ENCODE measurements at places on chromosomes 2 and 18.

DNA sequence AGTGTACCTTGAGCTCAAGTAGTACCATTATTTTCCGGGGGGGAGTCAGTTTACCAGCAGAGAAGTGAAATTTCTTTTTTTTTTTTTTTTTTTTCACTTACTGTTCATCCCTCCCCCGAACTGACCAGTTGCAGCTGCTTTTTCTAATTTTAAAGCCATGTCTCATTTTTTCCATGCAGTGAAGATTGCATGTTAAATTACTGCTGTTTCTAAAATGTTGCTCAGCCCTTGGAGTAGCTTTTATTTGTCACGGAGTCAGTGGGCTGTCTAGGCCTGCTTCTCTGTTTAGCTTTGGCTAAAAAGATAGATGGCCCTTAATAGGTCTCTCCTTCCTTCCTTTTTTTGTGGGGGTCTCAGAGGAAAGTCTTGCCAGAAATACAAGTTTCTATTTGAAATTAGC is 70.2 kb downstream of the NGEF start:
- DNase-seq = no peak

DNA sequence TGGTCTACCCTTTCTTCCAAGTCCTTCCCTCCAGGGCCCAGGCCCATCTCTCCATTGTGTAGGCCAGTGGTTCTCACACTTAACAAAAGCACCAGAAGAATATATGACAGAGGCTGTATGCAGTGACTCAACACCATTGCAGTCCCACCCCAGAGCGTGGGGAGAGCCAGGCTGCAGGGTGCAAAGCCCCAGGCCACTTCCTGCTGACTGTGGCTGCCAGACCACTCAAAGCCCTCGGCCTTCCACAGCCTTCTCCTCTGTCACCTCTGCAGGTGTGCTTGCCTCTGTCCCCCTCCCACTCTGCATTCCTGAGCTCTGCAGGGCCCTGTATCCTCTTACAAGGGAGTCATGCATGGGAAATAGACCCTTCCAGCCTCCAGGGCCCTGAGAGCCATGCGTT is 40.4 kb upstream of the ARHGEF4 start:
- no peak for DNase-seq

DNA sequence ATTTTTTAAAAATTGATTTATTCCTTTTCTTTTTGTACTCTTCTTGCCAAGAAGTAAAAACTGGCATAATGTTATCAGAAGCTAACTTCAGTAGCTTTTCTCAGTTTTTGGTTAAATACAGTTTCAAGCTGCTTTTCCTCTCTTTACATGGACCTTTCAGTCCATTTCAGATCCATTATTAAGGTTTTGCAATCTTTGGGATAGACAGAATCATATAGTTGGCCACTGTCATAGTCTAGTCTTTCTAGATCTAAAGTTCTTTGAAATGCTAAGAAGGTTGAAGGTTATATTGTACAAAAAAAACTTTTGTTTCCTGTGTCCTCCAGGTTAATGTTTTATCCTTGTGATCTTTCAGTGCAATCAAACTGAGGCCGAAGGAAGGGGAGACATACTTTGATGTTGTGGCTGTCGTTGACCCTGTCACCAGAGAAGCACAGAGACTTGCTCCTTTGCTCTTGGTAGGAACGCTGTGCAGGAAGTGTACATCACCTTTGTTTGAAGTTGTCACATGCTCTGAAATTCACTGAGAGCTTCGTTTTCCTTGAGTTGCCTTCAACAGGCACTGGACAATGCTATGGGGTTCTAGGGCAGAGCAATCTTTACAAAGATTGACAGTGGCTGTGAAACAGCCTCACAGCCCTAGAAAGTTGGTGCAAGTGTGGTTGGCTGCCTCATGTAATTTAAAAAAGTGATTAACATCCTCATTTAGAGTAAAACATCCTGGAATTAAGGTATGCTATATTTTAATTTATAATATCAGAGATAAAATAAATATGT is 79.1 kb downstream of the UGGT1 start:
- no peak for DNase-seq

- no peak for DNase-seq
Observed at GRCh38 chr2:22795287-22795866, 589.6 kb upstream of the KLHL29 start.

DNA sequence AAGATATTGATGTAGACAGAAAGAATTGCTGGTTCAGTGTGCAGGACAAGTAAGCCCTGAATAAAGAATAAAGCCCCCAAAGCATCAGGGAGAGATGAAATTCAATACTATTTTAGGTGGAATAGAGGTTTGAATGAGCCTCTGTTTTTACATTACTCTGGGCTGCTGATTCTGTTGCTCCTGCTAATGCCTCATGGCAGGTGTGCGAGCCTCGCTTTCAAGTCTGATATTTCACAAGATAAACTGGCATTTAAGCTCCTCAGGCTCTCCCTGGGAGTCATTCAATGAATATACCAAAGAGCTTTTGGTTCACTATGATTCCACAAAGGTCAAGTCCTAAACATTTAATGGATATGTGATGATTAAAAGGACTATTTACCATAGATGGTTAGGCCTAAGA is 601.0 kb upstream of the SLC39A10 start:
- no peak for DNase-seq

DNA sequence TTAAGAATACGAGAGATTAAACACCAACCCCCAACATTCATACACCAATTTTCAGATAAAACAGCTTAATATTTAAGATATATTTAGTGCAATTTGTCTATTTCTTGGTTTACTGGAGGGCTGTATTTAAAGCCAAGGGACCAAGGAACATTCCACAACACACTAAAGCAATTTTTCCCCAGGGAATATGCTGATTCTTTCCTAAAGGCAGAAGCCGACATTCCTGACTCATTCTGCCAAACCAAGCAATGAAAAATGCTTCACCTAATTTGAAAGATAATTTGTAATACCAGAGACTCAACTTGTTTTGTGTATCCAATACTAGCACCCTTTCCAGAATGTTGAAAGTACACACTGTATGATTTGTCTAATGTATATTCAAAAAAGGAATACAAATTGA is 1267.6 kb upstream of the PIK3C3 start:
- DNase-seq = no peak

DNA sequence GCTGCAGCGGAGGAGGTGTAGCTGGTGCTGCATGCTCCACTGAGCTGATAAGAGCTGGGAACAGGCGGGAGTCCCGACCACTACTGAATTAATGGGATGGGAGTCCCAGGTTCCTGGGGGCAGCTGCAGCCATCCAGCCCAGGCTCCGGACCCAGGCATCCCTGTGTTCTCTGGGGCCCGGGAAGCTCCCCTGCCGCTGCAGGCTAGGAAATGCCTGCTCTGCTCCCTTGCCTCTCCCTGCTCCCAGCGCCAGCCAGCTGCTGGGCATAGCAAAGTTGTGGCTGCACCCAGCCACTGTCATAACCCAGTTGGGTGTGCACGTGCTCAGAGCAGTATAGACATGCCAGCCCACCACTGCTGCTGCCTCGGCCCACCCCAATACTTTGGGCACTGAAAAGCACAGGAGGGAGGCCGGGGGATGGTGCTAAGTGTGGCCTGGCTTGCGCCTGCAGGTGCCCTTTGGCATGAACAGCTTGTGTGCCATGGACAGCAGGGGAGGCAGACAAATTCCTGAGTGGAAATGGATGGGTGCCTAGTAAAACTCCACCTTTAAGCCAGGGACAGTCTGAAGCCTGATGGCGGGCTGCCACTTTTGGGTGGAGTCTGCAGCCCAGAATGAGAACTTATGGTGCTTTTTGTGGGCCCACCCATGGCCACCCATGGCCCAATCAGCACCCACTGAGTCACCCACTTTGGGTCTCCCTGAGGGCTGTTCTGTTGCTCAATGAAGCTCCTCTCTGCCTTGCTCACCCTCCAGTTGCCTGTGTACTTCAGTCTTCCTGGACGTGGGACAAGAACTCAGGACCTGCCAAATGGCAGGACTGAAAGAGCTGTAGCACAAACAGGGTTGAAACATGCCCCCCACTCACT is 219.3 kb upstream of the TMEFF2 start:
- no peak for DNase-seq

DNA sequence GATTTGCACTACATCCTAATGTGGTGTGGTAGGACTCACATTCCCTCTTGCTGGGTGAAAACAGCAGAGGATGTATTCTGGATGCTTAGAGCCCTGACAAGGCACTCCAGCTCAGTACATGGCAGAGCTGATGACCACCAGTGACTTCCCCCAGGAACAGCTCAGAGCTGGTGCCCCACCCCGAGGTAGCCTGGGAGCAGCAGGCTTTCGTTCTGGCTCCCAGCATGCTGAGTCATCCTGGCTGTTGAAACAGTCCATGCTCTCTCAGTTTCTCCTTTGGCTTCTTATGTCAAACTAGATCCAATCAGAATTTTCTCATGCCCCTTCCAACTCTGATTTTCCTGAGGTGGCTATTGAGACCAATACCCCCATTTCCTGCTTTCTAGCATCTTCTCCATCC is 438.2 kb downstream of the NBAS start:
- DNase-seq = no peak

DNA sequence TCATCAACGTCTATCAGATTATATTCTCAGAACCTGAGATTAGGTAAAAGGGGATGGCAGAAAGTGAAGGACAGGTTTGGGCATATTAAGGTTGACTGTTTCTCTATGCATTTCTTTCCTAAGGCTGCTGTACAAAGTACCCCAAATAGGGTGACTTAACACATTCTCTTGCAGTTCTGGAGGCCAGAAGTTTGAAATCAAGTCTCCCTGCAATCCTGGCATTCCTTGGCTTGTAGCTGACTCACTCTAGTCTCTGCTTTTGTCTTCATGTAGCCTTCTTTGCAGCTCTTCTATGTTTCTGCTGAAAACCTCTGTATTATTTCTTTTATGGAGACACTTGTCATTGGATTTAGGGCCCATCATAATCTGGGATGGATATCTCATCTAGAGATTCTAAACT is 364.3 kb downstream of the PLCL1 start:
- no peak for DNase-seq

DNA sequence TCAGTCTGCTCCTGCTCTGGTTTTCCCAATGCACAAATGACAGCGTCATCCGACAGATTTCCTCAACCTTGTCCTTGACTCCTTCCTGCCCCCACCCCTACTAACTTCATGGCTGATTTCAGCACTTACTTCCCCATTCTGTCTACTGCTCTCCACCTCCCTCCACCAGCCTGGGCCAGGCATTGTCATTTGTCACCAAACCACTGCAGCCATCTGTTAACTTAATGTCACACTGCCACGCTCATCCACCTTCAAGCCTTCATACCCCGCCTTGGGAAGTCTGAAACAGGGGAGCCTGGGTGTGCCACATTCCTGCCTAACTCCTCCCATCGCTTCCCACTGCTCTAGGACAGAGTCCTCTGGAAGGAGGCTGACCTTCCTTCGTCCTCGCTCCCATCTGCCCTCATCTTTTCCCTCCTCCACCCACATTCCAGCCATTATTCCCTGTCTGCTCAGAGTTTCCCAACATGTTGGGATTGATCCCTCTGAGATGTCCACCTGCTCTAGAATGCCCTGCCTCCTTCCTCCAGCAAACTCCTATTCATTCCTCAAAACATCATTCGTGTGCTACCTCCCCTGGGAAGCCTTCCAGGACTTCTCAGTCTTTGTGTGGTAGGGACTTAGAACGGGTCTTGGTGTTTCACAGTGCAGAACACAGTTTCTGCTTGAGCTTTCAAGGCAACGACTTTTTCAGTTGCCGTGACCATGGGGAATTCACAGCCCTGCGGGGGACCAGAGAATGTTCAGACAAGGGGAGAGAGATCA is 42.2 kb upstream of the SMAD7 start:
- no peak for DNase-seq

DNA sequence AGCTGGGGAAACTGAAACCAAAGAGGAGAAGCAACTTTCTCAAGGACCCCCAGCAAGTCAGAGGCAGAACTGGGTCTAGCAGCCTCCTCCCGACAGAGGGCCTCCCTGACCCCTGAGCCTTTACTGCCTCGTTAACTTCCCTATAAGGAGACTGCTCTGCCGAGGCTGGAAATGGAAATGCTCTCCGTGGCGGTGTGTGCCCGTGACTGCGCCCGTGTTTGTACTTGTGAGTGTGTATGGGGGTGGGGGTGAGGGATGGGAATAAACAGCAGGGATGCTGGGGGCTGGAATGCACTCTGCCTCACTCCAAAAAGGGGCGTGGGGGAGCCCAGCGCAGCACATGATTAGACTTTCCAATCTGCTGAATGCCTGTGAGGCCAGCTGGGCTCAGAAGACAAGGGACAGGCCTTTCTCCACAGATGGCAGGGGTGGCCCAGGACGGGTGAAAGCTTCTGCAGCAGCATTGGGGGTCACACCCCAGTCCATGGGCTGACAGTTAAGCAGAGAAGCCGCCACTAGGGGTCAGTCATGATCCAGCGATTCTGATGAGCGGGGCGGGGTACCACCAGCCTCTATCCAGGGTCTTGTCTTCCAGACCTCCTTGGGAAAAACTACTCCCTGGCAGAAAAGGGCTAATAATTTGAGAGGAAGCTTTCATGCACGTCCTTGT is 26.8 kb downstream of the MPHOSPH10 start:
- DNase-seq = peak; percentile 5

GRCh38 chr2:71689968-71690834 is 236.8 kb downstream of the DYSF start:
- DNase-seq = no peak

- no peak for DNase-seq
Observed at GRCh38 chr2:45330637-45331409, 280.2 kb downstream of the SRBD1 start.

- no peak for DNase-seq
Observed at GRCh38 chr18:33711514-33711913, 133.5 kb downstream of the ASXL3 start.

GRCh38 chr18:61093965-61094364 is 239.3 kb upstream of the CDH20 start:
- DNase-seq = no peak

- no peak for DNase-seq
Observed at GRCh38 chr2:79940364-79940763, 364.2 kb downstream of the LRRTM1 start.

DNA sequence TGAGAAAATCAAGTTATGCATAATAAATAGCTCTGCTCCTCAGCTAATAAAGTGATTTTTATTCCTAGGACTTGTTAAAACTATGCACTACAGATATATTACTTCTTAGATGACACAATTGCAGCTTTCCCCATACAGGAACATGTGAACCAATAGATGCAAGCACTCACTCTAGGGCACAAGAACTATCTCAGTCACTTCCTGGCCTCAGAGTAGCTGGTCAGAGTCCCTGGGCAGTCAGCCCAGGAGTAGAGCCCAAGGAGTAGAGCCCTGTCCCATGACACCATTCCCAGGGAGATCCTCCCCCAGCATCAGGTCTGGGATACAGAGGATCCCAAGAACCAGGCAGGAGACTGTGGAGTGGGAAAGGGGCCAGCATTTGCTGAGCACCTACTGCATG is 2.7 kb downstream of the TNS1 start:
- DNase-seq = no peak

GRCh38 chr2:47158576-47158975 is 3.5 kb upstream of the STPG4 start:
- no peak for DNase-seq

GRCh38 chr2:23900541-23901322 is 26.2 kb downstream of the ATAD2B start:
- DNase-seq = no peak

DNA sequence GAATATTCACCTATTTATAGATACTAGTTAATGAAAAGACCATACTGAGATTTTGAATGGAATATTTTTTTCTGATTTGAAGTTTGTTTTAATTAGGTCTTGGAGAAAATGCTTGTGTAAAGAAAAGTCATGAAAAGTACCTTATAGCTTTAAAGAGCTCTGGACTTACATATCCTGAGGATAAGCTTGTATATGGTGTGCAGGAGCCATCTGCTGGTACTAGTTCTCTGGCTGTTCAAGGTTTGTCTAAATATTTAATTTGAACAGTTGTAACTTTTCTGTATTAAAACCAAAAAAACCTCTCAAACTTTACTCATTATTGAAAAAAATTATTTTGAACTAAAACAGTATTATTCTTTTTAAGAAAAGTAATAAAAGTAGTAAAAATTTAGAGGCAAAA is 50.1 kb downstream of the UBR3 start:
- DNase-seq = no peak

Measured in esophagus squamous epithelium (tissue), 5 donors.